ENCODE measurements at places on chromosomes 4 and X.

GRCh38 chr4:139337612-139338011, 35.3 kb upstream of the NDUFC1 start:
- no peak for DNase-seq

DNA sequence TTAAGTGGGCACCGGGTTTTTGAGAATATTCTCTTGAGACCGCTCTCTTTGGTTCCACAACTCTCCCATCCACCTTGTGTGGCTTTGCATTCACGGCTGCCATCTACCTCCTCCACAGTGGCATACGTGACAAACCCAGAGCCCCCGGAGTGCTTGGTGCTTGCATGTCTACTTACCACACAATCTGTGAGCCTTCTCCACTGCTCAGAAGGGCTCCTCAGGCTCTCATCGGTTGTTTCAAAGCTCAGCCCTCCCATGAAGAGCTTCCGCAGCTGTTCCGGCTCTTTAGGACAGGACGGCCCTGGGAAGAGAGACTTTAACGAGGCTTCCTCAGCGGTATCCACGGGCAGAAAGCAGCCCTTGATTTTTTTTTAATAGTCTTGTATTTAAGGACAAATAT, 167.6 kb upstream of the ANK2 start:
- no peak for DNase-seq

GRCh38 chr4:186743261-186743660, 19.6 kb upstream of the FAT1 start:
- DNase-seq = no peak

DNA sequence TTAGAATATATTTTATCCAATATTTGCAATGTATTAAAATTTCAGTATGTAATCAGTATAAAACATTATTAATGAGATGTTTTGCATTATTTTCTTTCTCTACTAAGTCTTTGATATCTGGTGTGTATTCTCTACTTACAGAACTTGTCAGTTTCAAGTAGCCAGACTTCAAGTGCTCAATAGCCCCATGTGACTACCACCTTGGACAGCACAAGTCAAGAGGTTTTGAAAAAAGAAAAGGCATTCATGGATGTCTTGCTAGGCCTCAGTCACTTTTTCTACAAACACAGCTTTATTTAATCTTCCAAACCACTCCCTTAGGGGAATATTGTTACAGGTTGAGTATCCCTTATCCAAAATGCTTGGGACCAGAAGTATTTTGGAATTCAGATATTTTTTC, 189.4 kb downstream of the QDPR start:
- DNase-seq = no peak

- no peak for DNase-seq
Observed at GRCh38 chrX:41868392-41868977, 54.9 kb downstream of the CASK start.

DNA sequence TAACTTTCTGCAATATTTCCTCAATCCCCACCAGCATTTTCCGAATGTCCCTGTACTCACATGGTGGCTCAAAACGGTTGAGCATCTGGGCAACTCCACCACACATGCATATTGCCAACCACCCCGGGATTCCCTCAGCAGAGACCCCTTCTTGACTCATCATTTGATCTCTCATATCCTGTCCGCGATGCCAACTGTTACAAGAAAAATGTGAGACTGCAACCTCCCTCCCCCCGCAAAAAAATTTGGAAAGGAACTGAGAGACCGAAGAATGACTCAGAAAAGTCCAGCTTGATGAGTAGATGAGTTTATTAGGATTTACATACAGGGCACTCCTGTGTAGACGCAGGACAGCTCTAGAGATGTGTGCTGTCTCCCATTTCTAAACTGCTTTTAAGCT, 561.4 kb downstream of the ZIC3 start:
- DNase-seq = no peak

DNA sequence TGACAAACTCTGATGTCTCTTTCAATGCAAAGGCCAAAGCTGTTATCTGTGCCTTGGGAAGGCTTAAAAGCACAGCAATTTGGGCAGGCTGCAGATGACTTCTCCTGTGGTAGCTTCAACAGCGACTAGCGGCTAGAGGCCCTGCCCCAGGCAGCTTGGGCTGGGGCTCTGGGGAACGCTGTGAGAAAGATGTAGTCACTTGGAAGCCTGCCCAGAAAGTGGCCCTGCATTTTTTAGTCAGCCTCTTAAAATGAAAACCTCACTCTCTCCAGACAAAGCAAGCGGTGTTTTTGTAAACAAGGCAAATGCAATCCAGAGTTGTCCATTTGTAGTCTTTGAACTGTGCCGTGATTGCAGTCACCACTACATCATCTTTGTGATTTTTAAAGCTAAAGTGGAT, 27.5 kb downstream of the PCYT1B start:
- peak; percentile 0 for DNase-seq

GRCh38 chrX:19152762-19153161, 30.5 kb upstream of the ADGRG2 start:
- no peak for DNase-seq

DNA sequence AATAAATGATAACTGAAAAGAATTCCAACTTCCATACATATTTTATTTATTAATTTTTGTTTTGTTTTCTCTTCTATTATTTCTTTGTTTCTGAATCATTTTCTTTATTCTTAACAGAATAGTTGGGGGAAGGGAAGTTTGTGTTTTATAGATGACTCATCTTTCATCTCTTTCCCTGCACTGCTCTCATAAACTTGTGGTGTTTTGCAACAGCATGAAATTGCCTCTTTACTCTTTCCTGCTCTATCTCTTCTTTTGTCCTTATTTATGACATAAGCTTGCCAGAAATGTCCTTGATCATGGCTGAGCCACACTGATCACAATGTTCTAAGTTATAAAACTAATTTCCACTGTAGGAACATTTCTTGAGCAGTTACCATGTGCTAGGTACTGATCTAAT, 22.3 kb downstream of the QRFPR start:
- DNase-seq = no peak

DNA sequence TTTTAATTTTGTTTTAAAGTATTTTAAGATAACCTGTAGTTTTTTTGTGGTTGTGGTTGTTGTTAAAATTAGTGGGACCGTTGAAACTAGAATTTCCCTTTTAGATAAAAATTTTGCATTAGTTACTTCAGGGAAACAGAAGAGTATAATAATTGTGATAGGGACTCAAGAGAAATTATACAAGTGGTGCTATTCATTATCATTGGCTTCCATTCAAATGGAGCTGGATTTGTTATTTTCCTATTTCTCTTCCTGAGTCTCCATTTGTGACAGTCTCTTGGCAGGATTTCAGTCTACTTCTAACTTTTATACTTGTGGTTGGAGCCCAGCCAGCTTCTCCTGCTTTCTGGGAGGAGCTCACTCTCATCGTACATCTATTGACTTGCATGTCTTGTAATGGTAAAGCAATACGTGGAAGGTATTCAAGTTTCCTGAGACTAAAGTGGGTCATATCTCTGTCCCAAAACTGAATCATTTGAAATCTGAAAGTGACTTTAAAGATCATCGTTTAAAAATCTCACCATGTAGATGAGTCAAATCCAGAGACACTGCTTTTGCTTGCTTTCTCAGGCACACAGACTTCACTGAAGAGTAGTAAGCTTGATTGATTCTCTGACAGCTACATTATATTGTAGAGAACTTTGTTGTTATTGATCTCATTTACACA, 155.8 kb downstream of the RPA4 start:
- no peak for DNase-seq

DNA sequence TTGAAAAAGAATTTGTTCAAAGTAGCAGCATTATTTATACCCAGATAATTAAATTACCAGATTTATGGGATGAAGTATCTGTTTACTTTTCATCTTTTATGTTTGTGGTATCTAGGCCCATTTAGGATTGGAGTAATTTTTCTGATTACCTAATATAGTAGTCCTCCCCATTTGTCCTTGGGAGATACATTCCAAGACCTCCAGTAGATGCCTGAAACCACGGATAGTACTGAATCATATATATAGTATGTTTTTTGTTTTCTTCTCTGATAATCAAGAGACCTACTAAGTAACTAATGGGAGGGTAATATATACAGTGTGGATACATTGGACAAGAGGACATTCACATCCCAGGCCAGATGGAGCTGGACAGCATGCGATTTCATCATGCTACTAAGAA, 30.7 kb upstream of the PTPN13 start:
- DNase-seq = no peak

DNA sequence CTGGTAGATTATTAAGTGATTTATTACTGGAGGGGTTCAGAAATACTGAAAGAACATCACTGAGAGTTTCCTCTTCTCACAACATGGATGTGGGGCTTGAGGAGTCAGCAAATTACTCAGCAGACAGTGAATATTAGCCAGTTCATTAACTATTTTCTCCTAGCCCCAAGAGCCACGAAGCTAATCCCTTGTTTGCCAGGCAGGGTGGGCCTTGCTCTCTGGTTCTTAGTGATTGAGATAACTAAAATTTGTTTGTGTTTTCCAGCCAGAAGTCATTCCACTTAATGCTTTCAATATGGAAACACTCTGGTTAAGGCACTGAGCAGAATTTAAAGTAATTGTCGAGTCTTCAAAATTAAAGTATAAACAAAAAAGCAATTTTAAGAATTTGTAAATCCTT, 40.1 kb upstream of the PASD1 start:
- DNase-seq = no peak

DNA sequence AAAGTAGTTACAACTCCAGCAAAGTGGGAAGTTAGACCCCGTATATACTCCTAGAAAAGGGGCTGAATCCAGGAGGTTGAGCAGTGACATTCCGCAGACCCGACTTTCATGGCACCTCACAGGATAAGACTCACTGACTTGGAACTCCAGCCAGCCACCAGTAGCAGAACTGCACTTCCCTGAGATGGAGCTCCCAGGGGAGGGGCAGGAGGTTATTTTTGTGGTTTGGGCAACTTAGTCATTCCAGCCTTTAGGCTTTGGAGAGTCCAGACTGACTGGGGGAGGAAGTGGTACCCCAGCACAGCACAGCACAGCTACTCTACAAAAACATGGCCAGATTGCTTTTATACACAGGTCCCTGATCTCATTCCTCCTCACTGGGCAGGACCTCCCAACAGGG, 319.1 kb downstream of the PCDH19 start:
- no peak for DNase-seq

DNA sequence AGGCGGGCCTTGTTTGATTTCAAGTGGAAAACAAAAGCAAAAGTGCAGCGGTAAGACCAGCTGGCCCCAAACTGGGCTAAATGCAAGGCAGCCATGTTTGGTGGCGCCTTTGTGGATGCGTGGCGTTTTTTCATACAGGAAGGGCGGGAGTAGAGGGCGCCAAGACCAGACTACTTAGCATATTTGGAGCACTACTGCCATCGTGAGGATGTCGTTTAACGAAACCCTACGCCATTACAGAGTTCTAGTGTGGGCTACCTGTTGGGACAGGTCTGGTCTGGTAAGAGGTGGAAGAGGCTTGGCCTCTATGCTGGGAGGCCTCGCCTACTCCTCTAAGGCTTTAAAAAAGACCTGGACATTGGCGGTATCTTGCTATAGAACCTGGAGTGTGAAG, 230.7 kb upstream of the STK26 start:
- DNase-seq = no peak

- no peak for DNase-seq
Observed at GRCh38 chrX:108123591-108124366, 32.2 kb downstream of the ATG4A start.

DNA sequence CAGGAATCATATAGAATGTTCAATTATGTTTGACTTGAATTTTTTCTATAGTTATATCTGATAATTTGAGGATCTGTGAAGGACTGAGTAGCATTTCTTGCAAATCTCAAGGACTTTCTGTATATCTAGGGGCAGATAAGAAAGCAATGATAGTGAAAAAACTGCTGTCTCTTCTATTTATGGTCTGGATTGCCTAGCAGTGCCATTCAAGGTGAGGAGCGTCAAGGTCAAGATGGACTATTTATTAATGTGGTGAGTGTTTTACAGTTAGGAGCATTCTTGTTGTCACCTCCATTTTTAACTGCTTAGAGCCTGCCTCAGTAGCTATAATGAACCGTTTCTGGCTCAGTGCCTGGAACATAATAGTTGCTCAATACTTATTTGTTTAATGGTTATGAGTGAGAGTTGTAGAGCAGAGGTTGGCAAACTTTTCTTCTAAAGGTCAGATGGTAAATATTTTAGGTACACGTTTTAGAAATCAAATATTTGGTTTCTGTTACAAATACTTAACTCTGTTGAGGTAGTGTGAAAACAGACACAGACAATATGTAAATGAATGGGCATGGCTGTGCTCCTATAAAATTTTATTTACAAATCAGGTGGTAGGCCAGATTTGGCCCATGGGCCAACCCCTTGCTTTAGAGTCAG, 523.2 kb upstream of the IGFBP7 start:
- no peak for DNase-seq

DNA sequence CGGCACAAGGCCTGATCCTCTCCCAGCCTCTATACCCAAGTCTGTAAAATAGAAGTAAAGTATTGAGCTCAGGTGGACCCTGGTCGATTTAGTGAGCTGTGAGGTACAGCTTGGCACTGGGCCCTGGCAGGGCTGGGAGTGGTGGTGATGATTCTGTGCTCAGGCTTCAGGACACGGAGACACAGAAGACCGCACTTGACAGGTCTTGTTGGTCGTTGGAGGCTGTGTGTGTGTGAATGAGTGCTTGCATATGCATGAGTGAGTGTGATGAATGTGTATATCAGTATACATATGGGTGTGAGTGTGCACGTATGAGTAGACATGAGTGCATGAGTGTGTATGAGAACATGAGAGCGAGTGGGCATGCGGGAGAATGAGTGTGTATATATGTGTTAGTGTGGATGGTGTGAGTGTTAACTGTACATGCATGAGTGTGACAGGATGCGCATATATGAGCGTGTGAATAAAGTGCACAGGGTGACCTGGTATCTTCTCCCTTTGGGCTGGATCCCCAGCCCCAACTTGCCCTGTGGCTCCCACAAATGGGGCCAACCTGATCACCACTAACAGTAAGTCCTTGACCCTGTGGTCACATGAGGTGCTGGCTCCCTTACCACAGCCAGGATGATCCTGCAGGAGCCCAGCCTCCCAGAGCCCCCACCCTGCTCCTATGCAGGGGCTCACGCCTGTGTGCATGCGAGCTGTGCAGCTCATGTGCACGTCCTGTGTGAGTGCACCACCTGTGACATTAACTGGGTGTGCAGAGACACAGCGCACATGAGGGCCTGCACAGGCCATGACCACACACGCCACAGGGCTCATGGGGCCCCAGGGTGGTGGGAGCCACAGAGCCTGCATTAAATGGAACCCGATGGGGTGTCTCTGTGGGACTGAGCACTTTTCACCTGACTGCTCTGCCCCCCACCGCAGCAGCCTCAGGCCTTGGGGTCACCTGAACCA, 20.8 kb downstream of the SH3BP2 start:
- no peak for DNase-seq

Data from AG04450 (cell line).